Fibroblast of the aortic adventitia (primary cell): ENCODE measurements at places on chromosomes 12 and 14.

DNA sequence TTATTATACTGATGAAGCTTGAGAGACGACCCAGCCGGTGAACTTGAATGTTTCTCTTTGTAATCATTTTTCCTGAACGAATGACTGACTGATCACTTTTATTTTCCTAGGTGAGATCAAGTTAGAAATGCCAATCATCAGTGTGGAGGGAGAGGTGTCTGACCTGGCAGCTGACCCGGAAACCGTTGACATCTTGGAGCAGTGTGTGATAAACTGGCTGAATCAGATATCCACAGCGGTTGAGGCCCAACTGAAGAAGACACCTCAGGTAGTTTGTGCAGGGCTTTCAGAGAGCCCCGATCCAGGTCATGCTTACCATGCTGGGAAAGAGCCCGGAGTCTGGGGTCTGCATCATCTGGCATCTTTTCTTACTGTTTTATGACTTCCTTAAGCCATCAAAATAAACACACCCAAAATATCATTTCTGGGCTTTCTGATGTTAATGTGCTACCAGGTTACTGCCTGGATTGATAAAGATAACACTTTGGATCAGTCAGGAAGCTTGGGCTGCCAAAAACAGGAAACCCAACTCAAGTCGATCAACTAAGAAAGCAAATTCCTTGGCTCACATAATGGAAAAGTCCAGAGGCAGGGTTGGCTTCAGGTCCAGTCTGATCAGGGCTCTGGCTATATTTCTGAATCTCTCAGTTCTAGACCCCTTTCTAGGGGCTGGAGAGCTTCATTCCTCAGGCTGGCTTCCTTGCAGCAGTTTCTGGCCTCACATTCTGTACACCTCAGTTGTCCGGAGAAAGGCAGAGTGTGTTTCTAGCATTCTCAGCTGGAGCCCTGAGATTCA is 21.1 kb downstream of the DNAH10 start:
- DNase-seq, result no peak

GRCh38 chr12:90473831-90474230 is 481.1 kb downstream of the CCER1 start:
- peak; percentile 45 for DNase-seq

DNA sequence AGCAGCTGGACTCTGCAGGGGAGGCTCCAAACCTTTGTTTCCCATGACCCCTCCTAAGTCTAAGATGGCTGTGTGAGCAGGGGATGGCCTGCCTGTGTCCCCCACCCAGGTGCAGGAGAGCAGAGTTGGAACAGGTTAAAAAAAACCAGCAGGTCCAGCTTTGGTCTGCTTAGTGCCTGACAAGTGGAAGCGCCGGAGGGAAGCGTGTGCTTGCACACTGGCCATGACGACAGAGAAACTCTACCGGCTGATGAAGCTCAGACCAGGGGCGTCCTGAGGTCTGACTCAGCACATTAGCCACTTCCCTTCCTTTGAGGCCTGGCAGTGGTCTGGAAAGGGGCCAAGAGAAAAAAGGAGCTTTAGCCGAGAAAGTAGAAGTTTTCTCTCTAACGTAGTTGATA is 280.1 kb downstream of the VRK1 start:
- peak; percentile 4 for DNase-seq

GRCh38 chr14:55514819-55515490 is 65.1 kb upstream of the KTN1 start:
- DNase-seq, result peak; percentile 63

GRCh38 chr12:103821773-103822172 is 19.3 kb downstream of the NT5DC3 start:
- DNase-seq, result peak; percentile 37

DNA sequence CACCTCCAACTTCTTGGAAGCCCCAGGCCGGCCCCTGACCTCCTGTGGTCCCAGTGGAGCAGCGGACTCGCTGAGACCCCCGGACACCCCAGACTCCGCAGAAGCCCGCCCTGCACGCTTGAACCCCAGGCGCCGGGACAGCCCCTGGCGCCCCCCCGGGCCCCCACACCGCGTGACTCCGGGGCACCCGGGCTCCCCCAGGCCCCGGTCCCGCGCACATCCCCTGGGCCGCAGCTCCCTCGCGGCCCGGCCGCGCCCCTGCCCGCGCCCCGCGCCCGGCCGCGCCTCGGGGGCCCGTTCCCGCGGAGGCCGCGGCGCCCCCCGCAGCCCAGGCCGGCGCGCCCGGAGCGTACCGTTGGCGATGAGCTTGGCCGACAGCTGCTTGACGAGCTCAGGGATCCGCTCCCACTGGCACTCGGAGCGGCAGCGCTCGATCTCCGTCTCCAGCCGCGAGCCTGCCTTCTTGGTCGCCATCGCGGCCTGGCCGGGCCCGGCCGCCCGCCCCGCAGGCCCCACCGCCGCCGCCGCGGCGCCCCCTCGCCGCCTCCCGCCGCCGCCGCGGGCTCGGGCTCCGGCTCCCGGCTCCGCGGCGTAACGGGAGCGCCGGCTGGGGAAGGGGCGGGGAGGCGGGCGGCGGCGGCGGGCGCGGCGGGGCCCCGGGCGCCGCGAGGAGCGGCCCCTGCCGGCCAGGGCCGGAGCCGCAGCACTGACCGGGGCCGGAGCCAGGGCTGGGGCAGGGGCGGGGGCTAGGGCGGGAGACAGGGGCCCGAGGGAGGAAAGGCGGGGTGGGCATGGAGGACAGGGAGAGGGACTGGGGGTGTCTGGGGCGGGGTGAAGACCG is at the start of gene TTC7B:
Gene TTC7B (minus strand): TSS at position 609 of the 841 bp plus-strand sequence. CDS start 135 bp downstream, at position 474.
- DNase-seq, result peak; percentile 15

DNA sequence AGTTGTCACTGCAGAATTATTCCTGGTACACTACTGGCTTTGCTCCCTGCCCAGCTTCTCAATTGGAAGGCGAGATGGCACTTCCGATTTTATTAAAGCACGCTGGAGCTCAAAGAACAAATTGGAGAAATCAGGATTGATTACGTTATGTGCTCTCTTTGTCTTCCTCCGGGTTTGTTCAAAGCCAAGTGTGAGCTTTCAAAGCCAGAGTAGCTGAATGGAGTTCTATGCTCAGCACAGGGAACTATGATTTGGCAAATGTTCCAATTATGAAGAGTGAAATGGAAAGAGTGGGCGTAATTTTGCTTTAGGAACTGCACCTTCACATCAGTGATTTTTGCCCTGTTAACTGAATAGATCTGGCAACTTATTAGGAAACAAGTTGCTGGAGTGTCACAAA is 72.4 kb downstream of the FLRT2 start:
- no peak for DNase-seq

- no peak for DNase-seq
Measured at GRCh38 chr14:34075042-34075744, 124.3 kb upstream of the EGLN3 start.

GRCh38 chr12:65656156-65656882 is 168.0 kb upstream of the HMGA2 start:
- no peak for DNase-seq

GRCh38 chr14:99177046-99177655 is 94.8 kb downstream of the BCL11B start:
- DNase-seq, result no peak

- peak; percentile 30 for DNase-seq
Measured at GRCh38 chr12:78866518-78866917, 1.9 kb downstream of the SYT1 start.

- peak; percentile 86 for DNase-seq
Measured at GRCh38 chr12:71107936-71108335, 49.9 kb downstream of the TSPAN8 start.

- DNase-seq, result no peak
Measured at GRCh38 chr12:65209655-65210043, 40.3 kb downstream of the LEMD3 start.

- DNase-seq, result peak; percentile 78
Measured at GRCh38 chr12:10940389-10940788, 1.3 kb upstream of the TAS2R14 start.

DNA sequence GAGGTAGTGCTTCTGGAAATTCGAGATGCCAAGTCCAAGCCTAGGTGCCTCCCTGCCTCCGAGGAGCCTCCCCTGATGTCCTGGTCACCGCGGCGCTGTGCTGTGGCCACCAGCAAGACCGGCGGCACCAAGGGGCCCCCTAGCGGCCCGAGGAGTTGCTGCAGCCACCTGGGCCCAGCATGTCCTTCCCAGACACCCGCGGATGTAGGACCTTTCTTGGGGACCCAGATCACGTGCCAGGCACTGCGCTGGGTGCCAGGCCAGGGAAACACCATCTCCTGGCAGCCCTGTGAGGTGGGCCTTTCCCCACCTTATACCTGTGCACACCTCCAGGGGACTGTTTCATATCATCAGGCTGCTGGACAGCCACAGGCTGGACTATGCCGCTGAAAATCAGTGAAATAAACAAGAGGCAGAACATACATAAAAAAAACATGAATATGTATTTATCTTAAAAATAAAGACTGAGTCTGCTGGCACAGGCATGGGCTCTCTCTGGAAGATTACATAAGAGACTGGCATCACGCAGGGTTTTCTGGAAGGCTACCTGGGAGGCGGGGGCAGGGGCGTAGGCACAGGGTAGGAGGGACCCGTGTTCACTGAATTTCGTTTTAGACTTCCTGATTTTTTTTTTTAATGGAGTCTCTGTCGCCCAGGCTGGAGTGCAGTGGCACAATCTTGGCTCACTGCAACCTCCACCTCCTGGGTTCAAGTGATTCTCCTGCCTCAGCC is 15.9 kb upstream of the HHIPL1 start:
- DNase-seq, result peak; percentile 62

GRCh38 chr12:127398016-127398710 is 868.8 kb upstream of the TMEM132C start:
- DNase-seq, result no peak

DNA sequence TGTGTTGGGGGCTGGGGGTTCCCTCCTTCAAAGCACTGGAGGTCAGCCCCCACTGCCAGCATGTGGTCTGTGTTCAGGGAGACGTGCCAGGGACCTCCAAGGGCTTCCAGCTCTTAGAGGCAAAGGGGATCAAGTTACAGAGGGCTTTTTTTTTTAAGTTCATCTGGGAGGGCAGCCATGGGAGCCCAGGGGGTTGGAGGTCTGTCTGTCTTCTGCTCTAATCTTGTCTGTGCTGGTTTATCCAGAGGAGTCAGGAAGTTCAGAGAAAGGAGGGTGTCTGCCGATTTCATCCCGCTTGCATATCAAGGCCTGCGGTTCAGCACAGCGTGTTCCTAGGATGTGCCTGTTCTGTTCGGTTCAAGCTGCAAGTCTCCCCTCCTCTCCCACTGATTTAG is 72.2 kb downstream of the TMEM132C start:
- no peak for DNase-seq

DNA sequence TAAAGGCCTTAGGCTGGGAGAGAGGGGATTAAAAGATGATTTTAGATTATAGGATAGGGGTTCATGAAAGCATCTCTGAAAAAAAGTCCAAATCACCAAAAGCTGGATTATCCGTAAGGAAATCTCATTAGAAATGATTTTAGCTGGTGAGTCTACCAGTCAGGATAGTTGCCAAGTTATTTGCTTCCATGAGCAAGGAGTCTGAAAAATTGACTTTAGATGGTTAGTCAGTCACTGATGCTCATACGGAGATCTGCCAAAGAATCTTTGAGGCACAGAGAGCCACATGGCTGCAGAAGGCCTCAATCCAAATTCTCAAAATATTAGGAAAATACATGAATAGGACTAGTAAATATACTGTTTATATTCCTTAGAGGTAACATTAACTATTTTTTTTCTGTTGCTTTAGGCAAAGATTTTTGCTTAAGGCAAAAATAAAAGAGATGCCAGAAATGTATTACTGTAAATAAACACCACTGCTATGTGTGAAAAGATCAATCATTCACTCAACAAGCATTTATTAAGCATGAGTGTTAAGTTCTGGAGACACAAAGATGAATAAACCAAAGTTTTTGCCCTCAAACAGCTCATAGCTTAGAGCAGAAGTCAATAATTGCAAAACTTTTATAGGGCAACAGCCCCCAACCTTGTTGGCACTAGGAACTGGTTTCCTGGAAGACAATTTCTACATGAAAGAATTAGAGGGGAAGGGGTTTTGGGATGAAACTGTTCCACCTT is 105.2 kb downstream of the BBS10 start:
- peak; percentile 67 for DNase-seq

GRCh38 chr14:95697764-95698163 is 11.5 kb downstream of the TCL1B start:
- DNase-seq, result no peak

- DNase-seq, result peak; percentile 6
Measured at GRCh38 chr14:24094841-24095270, 745 bp downstream of the PCK2 start.

DNA sequence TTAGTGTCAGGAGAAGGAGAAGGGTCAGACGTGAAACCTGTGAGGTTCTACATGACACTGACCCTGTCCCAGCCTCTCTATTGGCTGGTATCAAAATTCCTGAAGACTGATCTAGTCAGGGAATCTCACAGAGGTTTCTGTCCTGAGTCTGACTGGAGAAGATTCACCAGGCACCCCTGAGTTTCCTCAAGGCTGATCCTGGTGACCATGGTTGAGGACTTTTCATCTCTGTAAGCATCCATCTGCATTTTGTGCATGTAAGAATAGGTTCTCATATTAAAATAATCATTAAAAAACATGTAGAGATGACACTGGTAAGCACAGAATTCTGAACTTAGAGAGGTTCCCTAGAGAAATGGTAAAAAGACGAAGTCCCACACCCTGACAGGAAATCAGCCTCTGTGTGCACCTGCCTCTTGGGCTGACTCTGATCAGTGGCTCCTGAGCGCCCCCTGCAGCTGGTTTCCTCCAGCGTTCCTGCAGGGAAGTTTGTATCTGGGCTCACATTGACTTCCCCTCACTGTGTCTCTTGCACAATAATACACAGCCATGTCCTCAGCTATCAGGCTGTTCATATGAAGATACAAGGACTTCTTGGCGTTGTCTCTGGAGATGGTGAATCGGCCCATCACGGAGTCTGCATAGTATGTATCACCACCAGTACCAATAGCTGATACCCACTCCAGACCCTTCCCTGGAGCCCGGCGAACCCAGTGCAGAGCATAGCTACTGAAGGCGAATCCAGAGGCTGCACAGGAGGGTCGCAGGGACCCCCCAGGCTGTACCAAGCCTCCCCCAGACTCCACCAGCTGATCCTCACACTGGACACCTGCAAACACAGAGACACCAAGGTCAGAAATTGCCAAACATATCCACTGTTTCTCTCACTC is 991.9 kb downstream of the TMEM121 start:
- no peak for DNase-seq

GRCh38 chr12:84054811-84055210 is 857.8 kb downstream of the SLC6A15 start:
- DNase-seq, result no peak

DNA sequence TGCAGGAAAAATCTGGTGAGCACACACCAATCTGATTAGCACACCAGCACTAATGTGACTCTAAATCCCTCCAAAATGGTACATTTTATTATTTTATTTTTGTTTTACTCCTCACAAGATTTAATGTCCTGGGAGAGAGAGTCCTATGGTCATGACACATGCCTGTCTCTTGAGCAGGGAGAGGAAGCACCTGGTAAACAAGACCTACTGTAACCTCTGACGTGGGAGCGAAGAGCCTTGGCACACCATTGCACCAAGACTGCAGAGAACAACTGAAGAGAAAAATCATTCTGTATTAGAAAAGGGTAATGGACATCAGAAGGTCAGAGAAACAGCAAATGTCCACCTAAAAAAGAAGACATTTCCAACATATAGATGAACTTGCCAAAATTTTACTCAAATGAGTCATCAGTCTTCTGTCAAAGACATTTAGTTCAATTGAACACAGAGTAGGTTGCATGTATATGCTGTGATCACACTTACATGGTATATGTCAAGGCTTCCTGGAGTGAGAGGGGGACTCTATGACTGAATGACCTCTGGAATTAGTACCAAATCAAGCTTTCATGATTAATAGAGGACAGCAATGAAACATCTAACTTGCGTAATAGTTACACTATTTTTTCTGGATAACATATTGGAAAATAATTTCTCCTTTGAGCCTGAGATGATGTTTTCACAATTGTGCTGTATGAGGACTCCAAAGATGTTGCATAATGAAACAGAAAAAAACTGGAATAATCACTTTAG is 186.9 kb upstream of the FLRT2 start:
- DNase-seq, result peak; percentile 73

GRCh38 chr14:92372230-92372629 is 49.3 kb downstream of the SLC24A4 start:
- no peak for DNase-seq
